Sigmoid colon (tissue), 7 donors: ENCODE measurements at places on chromosomes 4 and X. TPM values are rescaled to one million over a fixed set of nuclear protein-coding genes. Genes with fewer than 3 reads are reported as not detected.

- no peak for DNase-seq
These were observed 301.7 kb upstream of the MAGEB2 start for GRCh38 chrX:29913647-29914046.

- no peak for DNase-seq
These were observed 240.4 kb upstream of the ZCCHC13 start for GRCh38 chrX:74063426-74064155.

- DNase-seq, result no peak
These were observed 93.6 kb downstream of the HHIP start for GRCh38 chr4:144739511-144740033.

DNA sequence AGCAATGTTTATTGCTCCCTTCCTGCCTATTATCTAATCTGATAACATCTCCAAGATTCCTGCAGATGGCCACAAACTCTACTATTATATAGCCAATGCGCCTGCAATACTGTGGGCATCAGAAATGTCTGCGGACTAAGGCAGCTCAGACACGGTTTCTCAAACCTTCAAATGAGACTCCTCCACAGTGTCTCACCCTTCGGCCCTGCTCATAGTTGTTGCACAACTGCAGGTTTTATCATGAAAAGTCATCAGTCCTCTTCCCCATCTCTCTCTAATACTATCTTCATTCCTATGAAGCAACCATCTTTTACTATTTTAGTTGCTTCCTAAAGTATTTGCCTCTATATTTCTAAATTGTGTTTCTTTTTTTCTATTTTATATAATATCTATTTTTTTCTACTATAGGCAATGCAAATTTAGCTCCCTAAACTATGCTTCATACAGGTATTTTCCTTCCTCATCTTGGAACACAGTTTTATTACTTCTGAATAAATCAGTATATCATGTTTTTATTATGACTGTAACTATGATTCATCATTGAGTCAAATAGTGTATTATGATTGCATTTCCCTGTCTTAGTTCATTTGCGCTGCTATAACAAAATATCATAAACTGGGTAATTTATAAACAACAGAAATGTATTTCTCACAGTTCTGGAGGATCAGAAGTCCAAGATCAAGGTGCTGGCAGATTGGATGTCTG, 129.7 kb upstream of the EDNRA start:
- no peak for DNase-seq

PTCHD1 gene
- total RNA-seq, result 19.6 TPM

SPOCK3 gene
- total RNA-seq, result 3.9 TPM

MAGEB10 gene
- not detected for total RNA-seq
